Kidney capillary endothelial cell (primary cell): ENCODE measurements at places on chromosomes 7 and 10.
A peak's percentile ranks its signal among the peaks of the same experiment; 100 is the strongest.

GRCh38 chr7:108049962-108050361, 47.0 kb upstream of the LAMB1 start:
- DNase-seq: no peak

- DNase-seq: no peak
Measured at GRCh38 chr7:25852211-25852938, 299.6 kb upstream of the NFE2L3 start.

DNA sequence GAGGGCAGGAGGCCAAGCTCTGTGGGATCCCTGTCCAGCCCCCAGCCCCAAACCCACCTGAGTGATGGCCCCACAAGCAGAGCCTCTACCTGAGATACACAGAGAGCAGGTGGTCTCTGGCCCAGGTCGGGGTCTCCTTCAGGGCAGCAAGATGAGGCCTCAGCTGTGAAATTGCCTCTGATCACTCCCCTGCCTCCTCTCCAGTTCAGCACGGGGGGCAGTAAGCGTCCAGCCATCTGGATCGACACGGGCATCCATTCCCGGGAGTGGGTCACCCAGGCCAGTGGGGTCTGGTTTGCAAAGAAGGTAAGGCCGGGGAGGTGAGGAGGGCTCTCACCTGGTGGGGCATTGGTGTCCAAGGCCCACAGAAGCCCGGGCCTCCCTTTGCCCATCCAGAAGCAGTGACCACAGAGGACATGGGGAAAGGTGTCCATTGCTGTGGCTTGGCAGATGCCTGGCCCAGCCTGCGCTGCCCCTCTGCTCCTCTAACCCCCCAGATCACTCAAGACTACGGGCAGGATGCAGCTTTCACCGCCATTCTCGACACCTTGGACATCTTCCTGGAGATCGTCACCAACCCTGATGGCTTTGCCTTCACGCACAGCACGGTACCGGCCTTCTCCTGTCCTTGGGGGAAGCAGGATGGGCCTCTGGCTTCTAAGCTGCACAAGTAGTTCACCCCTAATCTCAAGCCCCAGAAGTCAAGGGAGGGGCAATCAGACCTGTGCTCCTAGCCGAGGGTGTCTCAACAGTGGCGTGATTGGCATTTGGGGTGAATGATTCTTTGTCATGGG, 3.1 kb downstream of the CPA1 start:
- no peak for DNase-seq

- no peak for DNase-seq
Measured at GRCh38 chr10:70593513-70593890, 9.0 kb downstream of the PRF1 start.

GRCh38 chr10:124909563-124909962, 32.4 kb upstream of the ZRANB1 start:
- no peak for DNase-seq

DNA sequence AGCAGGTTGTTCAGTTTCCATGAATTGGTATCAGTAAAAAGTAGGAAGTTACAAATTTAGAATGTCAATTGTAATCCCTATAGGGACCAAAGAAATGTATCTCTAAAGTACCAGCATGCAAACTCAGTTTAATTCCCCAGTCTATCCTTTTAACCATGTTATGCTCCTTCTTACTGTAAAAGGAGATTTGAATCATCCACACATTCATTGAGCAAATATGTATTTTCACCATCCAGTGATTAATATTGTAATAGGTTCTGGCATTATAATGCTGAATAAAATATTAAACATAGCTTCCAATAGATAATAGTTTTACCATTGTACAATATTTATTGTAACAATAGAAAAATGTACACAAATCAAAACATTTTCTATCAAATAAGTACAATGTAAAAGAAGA, 228.2 kb upstream of the SEMA3A start:
- DNase-seq: no peak

GRCh38 chr7:120070201-120070600, 202.8 kb upstream of the KCND2 start:
- DNase-seq: no peak

- no peak for DNase-seq
Measured at GRCh38 chr10:90947030-90947960, 26.4 kb upstream of the ANKRD1 start.

DNA sequence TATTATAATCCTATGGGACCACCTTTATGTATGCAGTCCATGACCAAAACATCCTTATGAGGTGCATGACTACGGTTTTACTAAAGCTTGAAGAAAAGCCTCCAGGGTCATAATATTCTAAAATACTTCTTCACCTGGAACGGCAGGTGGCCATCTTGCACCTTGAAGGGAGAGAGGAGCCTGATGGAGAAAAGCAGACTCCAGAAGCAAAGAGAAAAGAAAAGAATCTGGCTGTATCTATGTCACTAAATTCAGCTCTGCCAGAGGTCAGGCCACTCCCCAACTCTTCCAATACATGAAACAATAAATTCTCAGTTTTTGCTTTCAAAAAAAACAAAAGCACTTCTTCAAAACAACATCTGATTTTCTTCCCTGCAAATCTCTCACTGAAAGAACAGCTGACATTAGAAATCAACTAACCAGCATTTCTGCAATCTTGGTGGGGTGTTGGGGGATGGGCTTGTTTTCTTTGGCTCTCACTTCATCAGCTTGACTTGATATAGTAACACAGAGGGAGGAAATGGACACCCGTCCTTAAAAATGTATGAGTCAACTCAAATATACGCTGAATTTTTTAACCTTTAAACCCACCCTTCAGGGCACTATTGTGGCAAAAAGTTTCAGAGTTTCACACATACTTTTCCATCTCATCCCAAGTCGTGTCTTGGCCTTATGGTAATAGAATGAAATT, 21.7 kb downstream of the HIBADH start:
- DNase-seq: peak; percentile 72

DNA sequence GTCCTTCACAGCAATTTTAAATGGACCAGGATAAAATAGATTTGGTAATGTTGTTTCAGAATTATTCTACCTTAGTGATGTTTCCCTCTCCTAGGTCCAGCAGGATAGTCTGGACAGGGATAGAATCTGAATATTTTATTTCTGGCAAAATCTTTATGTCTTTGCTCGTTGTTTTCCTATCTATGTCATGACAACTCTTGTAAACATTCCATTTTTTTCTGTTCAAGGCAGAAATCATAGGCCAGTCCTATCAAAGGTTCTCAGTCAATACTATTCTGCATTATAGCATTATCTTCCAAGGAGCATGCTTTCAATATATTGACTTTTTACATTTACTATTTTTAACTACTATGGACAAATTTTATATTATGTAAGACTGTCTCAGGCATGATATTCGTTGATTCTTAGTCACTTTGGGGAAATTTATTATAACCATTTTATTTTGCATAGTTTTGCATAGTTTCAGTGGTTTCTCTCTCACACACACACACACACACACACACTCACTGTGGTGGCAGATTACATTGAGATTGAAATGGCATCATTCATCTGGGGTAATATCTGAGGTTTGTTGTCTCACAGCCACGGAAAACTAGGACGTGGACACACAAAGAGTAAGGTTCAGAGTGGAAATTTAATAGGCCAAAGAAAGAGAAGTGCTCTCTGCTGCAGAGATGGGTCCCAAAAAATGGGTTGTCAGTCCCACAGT, 17.2 kb downstream of the TAS2R60 start:
- DNase-seq: no peak

GRCh38 chr7:101910991-101911799, 93.8 kb downstream of the CUX1 start:
- no peak for DNase-seq

DNA sequence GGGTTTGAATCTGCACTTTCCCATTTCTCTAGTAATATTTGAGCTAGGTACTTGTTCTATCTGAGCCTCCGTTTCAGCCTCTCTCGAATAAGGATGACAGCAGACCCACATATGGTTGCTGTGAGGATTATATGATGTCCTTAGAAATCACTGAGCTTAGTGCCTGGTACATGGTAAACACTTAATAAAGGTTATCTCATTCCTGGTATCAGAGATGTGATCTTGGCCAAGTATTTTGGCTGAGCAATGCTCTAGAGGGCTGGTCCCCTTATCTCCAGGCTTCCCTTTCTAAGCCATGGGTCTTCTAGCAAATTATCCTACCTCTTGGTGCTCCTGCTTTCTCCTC, 407 bp upstream of the MKRN1 start:
- no peak for DNase-seq

- peak; percentile 26 for DNase-seq
Measured at GRCh38 chr10:21675157-21675796, 141.2 kb downstream of the MLLT10 start.

DNA sequence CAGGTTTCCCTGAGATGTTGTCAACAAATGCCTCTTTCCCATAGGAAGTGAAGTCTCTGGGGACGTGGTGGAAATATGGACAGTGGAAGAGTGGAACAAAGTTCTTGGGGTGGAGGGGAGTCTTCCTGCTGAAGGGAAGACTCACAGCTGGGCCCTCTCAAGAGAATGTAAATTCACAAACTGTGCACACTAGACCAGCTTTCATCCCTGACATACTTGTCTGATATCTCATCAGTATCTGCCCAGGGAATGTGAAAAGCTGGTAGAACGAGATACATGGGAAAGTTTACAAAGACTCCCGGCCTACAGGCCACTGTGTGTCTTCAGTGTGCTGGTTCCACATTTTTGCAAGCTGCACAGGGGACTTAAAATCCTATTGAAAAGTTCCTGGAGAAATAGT, 16.7 kb upstream of the CCDC3 start:
- no peak for DNase-seq

- no peak for DNase-seq
Measured at GRCh38 chr10:49270565-49270964, 28.4 kb upstream of the C10orf71 start.
